ENCODE measurements at places on chromosomes 7 and 10.

DNA sequence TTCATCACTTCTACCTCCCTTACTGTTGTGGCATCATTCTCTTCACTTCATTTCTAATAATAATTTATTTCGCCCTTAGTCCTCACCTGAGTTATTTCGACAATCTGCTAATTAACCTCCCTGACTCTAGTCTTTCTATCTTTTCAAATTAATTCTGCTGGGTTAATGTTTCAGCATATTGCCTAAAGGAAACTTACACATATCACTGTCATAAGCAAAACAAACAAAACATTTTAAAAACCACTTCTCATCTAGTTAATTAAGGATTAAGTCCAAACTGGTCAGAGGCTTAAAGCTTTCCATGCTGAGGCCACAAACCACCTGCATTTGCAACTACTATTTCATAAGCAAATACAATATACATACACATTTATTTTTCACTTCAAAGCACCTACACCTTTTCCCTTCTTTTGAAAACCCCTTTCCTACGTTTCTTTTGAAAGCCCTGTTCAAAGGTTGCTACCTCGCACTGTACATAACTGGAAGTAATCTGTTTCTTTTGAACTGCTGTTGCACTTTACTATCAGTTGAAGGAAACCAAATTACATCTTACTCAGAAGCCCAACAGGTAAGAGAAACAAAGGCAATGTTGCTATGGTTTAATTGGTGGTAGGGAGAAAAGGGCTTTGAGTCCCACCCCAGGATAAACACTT lies 10.3 kb downstream of the SEM1 start:
- no peak for DNase-seq

DNA sequence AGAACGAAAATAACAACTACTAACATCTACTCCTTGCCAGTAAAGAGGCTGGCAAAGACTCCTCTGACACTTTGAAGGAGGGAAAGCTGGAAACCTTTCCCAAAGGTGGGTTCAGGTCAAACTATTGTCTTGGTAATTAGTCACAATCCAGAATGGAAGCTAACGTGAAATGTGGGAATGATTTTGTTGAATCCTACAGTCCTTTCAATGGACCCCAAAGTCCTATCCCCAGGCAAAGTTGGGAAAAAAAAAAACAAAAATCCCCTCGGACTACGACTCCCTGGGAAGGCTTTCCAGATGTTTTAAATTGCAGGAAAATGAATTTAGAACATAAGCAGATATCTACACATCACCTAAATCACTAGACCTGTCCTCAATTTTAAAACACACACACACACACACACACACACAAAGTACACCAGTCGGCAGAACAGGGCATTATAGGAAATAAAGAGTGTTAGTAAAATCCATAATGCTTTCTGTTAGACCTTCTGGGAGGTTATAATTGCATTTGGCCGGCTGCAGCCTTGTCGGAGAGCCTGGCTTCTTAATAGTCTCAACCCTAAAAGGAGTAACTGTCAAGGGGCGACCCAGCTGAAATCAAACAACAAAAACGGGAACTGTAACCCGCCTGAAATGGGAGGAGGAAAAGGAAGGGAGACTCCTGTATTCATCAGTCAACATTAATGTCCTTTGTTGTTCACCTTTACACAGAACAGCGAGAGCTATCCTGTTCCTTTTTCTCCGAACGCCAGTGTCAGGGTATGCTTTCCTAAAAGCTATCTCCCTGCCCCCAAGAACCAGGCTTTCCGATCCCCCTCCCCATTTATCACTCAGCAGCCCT lies 1.5 kb downstream of the DOCK4 start:
- DNase-seq: no peak

DNA sequence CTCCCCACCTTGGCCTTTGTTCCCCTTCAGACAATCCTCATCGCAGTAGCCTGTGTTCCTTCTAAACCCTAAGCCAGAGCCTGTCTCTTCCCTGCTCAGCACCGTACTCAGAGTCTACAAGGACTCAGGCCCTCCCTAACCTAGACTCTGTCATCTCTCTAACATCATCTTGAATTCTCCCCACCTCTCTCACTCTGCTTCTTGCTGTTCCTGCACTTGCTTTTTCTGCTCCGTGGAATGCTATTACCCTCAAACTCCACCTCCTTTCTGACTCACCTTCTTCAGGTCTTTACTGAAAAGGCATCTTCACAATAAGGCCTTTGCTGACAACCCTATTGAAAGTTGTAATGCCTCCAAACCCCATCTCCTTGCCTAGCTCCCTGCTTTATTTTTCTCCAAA lies 141.0 kb downstream of the DKK1 start:
- DNase-seq: no peak

DNA sequence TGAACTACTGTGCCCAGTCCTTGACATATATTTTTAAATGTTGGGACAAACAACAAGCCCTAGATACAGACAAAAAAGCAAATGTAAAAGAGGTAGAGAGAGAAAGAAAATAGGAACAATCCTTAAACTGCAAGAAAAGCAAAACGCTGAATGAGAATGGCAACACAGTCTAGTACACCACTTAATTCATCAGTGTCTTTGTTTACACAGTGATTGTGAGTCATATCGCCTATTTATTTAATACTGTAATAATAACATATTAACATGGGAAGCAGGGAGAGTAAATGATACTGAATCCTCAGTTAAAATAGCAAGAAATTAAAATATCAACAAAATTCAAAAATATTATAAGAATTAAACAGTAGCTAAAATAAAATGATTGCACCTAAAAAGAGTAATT lies 9.8 kb upstream of the LRRTM3 start:
- no peak for DNase-seq

GRCh38 chr10:42827201-42827600 lies 44.6 kb downstream of the BMS1 start:
- no peak for DNase-seq

DNA sequence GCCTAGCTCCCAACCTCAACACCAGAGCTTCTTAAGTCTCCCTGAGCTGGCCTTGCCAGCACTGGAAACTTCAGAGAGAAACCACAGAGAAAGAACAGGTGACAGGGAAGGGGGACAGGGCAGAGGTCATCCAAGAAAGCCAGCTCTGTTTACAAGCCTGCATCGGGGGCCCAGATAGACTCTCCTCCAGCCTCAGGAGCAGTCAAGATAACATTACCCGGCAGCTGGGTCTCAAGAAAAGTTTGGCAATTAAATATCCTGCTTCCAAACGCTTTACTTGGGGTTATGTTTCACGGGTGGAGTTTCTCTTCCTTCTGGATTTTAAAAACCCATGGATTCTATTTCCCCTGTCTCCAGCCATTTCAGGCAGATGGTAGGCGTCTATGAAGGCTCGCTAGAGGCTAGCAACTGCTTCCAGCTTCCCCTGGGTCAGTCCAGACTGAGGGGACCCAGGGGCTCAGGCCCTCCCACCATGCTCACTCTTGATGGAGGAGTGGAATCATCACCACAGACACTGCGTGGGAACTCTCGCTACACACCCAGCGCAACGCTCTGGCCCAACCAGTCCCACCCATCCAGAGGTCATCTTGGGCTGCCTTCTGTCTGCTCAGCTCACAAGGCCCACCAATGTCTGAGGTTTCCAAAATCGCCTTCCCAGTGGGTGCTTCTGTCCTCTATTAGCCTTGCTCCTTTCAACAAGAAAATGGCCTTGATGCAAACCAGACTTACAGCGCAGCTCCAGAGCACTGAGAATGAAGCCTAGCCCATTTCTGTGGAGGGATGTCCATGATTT lies 48.8 kb downstream of the SH3PXD2A start:
- DNase-seq: no peak

Data from activated CD8-positive, alpha-beta memory T cell treated with anti-CD3 and anti-CD28 coated beads for 4 hours (primary cell).